NCI-H748 treated with DMSO at 0.1 percent for 48 hours (cell line): ENCODE measurements at places on chromosomes 1 and 21.
A peak's percentile ranks its signal among the peaks of the same experiment; 100 is the strongest.

DNA sequence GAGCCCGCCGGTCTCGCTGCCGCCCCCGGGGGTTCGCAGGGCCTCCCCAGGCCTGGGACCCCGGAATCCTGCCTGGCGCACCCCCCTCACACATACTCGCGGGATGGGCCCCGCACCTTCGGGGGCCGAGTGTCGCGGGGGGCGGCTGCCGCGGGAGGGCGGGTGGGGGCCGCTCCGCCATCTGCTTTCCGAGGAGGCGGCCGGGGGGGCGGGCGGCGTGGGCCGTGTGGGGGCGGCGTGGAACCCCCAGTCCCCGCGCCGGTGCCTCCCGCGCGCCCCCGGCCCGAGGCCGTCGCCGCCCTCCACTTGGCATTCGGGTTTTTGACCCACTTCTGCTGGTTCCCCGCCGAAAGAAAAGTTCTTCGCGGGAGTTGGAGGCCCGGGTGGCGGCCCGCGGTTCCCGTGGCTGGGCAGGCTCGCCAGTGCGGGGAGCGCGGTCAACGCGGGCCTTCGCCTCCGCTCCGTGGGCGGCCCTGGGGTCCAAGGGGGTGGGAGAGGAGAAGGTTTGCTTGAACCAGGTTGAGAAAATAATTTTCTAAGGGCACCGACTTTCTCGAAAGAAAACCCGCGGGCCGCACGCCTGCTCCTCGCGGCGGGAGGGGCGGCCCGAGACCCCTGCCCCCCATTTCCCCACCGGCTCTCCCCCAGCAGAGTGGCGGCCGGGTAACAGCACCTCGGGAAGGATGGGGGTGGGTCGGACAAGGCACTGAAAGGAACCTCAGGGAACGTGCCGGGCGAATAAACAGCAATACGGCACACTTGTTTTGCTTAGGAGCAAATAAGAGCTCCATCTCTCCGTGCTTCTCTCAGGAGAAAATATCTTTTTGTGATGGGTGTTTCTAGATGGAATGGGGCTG is 1.6 kb downstream of the PHF13 start:
- DNase-seq, result no peak

- no peak for DNase-seq
Measured at GRCh38 chr1:110554871-110555801, 36.2 kb upstream of the KCNA10 start.

- DNase-seq, result no peak
Measured at GRCh38 chr1:108049178-108049819, 84.3 kb upstream of the VAV3 start.

GRCh38 chr21:42013931-42014330 is 3.8 kb upstream of the ZBTB21 start:
- DNase-seq, result no peak

- peak; percentile 35 for DNase-seq
Measured at GRCh38 chr1:206479183-206480125, 9.2 kb downstream of the IKBKE start.

DNA sequence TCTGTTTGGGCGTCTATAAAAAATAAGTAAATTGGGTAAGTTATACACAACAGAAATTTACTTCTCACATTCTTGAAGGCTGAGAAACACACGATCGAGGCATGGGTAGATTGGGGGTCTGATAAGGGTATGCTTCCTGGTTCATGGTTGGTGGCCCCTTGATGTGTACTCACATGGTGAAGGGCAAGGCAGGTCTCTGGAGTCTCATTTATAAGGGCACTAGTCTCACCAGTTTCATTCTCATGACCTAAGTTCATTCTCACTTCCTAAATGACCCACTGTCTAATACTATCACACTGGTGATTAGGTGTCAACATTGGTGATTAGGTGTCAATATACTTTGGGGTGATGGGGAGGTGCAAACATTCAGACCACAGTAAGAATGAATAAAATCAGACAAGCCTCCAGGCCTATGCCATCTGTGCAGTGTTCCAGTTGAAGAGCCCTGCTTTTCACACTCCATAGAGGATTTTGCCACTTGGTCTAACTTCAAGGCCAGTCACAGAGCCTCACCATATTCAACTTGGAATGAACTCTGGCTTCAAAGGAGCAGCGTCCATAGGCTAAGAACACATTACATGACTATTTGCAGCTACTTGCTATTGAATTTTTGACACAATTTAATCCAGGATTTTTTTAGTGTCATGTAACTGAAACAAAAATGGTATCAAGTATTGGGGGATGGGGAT is 2.5 kb upstream of the GBP4 start:
- no peak for DNase-seq

DNA sequence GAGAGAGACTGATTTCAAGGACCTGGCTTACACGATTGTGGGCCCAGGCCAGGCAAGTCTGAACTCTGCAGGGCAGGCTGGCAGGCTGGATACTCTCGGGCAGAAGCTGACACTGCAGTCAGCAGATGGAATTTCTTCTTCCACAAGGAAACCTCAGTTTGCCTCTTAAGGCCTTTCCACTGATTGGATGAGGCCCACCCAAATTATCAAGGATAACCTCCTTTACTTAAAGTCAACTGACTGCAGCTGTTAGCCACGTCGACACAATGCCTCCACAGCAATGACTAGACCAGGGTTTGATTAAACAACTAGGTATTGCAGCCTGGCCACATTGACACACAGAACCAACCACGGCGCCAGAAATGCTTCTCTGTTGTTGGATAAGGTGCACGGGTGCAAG is 130.5 kb downstream of the PSMG1 start:
- no peak for DNase-seq

GRCh38 chr1:244954359-244954758 is 90.0 kb upstream of the HNRNPU start:
- DNase-seq, result no peak

- DNase-seq, result no peak
Measured at GRCh38 chr1:63014267-63014666, 230.3 kb downstream of the ATG4C start.

DNA sequence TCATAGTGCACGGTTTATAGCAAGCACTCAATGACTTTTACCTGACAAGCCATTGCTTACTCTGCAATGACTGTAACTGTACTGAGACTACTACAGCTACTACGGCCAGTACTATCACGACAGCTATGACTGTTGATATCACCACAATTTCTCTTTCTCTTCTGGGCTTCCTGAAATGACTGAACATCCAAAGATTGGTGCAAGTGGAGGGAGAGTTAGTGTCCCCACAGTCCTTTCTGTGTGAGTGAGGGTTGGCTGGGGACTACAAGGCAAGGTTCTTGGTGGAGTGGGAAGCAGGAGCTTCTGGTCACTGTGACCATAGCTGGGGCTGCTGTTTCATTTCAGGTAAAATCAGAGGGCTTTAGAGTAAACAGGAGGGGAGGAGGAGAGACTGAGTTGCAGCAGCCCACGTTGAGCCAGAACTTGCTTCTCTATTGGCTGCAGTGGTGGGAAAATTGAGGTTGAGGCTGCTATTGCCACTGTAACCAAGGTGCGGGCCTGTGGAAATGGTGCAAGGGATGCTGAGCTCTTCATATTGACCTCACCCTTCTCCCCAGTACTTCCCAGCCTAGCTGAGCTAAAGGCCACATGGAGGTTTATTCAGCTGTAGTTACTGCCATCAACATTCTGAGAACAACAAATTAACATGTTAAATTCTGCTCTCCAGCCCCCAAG is 14.1 kb upstream of the IL10 start:
- no peak for DNase-seq

- DNase-seq, result no peak
Measured at GRCh38 chr1:36482724-36483388, at the start of gene CSF3R. TSS of gene CSF3R (minus strand) at chr1:36482913. CDS start at chr1:36479496, 3,417 bp downstream.

DNA sequence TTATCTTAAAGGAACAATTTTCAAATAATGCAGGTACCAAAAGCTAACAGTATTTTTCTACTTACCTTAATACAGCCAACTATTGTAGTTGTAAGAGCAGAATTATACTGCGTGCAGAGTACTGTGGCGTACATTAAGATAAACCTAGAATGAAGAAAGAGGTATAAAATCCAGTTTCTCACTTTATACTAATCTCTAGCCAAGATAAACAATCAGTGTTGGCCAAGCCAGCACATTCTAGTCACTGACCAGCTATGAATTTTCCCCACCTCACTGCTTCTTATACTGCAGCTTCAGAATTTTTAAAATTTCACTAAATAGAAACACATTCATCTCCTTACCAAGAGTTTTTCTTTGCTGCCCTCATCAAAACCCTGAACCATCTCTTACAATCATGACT is 33.6 kb downstream of the SLC35D1 start:
- DNase-seq, result no peak

GRCh38 chr1:4161366-4162006 is 261.4 kb upstream of the C1orf174 start:
- no peak for DNase-seq

- no peak for DNase-seq
Measured at GRCh38 chr1:26717017-26717491, 21.2 kb downstream of the ARID1A start.

DNA sequence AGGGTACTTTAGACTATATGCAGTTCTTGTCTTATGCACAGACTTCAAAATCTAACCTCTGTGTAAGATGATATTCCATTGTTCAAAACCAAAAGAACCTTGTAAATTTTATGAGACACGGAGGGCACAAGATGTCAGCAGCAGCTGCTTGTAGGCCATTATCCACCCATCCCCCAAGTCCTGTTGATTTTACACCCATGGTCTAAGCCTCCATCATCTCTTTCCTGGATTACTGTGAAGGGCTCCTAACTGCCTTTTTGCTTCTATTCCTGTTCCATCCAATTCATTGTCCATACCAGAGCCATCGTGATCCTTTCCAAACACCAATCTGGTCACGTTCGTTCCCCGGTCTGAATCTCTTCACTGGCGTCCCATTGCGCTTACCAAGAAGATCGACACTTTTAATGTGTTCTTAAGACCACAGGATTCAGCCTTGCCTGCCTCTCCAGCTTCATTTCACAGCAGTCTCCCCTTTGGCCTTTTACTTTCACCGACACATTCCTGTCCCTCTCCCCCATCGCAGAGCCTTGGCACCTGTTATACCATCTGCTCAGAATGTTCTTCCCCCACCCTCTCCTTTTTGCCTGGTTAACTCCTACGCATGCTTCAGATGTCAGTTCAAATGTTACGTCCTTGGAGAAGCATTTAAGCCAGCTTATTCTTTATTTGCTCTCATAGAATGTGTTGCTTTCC is 107.3 kb upstream of the POU3F1 start:
- DNase-seq, result no peak

DNA sequence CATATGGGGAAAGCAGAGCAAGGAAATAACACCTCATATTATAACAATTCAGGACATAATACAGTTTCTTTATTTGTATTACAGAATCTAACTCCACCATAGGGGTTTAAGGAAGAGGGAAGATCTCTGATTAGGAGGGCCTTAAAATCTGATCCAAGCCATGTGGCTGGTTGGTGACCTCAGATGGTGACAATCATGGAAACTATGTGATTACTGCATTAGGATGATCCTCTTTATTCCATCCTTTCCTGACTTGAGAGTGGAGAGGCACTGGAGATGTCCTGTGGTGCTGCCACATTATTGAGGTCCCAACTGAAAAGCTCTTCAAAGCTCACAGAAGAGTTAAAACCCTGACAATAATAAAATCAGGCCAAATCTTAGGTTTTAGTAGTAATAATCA is 168.1 kb upstream of the BEND5 start:
- no peak for DNase-seq

DNA sequence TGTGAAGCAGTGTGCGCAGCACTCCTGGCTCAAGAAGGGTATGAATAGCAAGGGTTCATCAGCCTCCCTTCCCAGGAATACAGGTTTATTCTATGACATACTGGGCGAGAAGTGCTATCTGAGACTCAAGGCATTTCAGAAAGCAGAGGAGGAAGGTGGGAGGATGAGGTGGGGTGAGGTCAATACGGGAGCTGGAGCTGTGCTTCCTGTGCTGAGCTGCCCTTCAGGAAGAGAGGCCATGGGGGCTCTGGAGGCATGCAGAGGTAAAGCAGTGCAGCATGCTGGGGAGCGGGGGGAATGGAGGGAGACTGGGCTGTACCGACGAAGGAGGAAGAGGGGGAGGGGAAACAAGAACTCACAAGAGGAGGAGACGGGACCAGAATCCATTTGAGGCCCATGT is 717.6 kb downstream of the PTPRU start:
- no peak for DNase-seq
